Bone marrow (tissue), 2 donors: ENCODE measurements at places on chromosomes 4 and X.

DNA sequence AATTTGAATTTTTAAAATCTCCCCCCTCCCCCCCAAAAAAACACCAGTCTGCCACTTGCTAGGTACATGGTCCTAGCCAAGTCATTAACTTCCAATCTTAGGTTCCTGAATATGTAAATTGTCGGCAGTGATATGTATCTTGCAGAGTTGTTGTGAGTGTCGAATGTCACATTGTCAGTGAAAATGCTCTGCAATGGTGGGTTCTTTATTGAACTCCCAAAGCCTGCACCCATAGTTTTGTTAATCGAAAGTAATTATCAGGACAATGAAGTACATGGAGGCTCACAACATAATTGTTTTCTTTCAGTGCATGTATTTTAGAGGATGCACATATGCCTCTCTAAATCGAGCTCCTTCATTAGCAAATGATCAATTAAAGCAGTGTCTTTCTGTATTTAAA lies 185.6 kb upstream of the S100G start:
- DNase-seq: no peak

- DNase-seq: no peak
Observed at GRCh38 chr4:53907772-53908171, 156.6 kb downstream of the CHIC2 start.

DNA sequence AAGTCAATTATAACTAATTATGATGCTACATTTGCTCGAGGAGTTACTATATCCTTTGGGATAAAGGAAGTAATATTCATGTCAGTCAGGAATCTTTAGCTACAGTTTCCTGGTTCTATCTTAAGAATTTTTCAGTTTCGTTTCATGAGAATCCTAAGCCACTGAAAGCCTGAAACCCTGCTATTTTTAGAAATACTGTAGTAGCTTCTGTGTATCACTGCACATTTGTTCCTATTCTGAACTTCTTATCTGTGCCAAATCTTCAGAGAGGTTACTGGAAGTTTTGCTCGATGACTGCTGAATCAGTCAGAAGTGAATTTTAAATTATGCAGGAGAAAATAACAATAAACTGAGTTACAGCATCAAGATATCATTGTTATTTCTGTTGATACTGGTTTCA lies 249.2 kb downstream of the TENM3 start:
- no peak for DNase-seq

DNA sequence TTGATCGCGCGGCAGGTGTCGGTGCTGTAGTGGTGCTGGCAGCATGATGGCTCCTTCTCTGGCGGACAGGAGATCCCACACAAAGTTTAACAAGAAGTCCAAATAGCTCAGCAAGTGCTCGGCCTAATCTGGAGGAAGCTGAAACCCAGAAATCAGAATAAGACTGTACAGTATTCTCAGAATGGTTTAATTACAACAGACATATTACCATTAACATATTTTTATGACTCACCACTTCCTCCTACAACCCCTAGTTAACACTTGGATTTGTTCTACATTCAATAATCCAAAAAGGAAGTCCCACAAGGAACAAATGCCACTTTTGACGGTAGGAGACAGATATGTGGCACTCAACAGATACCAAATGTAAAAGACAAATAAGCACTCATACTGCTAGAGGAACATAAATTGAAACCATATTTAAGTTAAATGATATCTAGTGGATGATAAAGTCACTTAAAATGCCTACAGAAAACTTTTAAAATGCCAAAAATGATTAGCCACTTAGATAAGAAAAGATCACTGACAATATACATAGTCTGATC lies 91.2 kb downstream of the HUWE1 start:
- DNase-seq: no peak

GRCh38 chrX:24341795-24342194 lies 18.6 kb upstream of the SUPT20HL1 start:
- no peak for DNase-seq

- peak; percentile 29 for DNase-seq
Observed at GRCh38 chr4:183658362-183659028, 490 bp downstream of the RWDD4 start.

GRCh38 chrX:31266203-31267076 lies 194.6 kb upstream of the FTHL17 start:
- DNase-seq: peak; percentile 4

GRCh38 chr4:40140196-40140595 lies 56.6 kb upstream of the RHOH start:
- no peak for DNase-seq

GRCh38 chrX:143437439-143437838 lies 79.8 kb downstream of the SPANXN3 start:
- no peak for DNase-seq

GRCh38 chr4:1384675-1385372 lies 21.4 kb downstream of the NKX1-1 start:
- no peak for DNase-seq

- no peak for DNase-seq
Observed at GRCh38 chr4:184819786-184820185, 6.0 kb downstream of the ACSL1 start.

DNA sequence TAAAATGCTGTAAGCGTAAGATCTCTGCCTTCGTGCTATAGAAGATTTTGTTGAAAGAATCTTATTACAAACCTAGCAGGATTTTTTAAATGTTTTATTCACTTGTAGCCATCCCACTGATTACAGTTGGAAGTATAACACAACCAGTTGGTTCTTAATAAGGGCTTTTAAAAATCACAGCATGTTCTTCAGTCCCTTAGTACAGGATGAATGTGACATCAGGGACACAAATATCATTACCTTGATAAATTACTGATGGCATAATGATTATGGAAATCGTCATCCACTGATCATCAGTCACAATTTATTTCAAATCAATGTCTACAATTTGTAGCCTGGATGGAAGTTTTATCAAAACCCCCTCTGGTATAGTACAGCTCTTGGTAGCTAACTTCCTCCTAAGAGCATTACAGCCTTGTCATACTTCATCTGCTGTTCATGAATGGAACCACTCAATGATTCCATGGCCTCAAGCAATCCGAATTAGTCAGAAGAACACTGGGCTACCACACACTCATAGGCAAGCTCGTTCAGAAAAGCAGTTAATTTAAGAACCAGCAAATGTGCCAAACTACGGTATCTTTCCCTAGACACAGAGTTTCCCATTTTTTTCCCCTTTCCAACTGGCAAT lies 389.2 kb upstream of the TENM3 start:
- no peak for DNase-seq

GRCh38 chrX:54248309-54248708 lies 65.3 kb upstream of the FAM120C start:
- no peak for DNase-seq

GRCh38 chr4:94576210-94576609 lies 124.5 kb downstream of the PDLIM5 start:
- no peak for DNase-seq

GRCh38 chr4:4637710-4638109 lies 95.9 kb upstream of the STX18 start:
- DNase-seq: no peak

- DNase-seq: no peak
Observed at GRCh38 chr4:108861334-108861733, 98.5 kb upstream of the ETNPPL start.

GRCh38 chr4:3871181-3871852 lies 105.1 kb downstream of the ADRA2C start:
- DNase-seq: no peak

DNA sequence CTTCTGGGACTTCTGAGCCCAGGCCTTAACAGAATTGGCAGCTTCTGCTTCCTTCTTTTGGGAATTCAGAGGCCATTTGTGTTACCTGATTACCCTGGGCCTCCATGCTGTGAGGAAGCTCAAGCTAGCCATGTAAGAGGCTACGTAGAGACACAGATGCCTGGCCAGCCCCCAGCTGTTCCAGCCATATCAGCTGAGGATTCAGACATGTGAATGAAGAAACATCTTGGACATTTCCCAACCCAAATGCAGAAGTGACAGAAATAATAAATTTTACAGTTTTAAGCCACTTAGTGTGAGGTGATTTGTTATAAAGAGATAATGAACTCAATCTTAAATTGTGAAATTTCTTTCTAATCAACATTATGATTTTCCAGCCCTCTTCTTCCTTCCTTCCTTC lies 18.7 kb upstream of the ZNF827 start:
- DNase-seq: no peak

- DNase-seq: no peak
Observed at GRCh38 chr4:162392946-162393345, 229.1 kb upstream of the FSTL5 start.

GRCh38 chr4:118281611-118282442 lies 71.0 kb downstream of the PRSS12 start:
- DNase-seq: no peak

- no peak for DNase-seq
Observed at GRCh38 chr4:182289809-182290208, 46.6 kb downstream of the TENM3 start.

DNA sequence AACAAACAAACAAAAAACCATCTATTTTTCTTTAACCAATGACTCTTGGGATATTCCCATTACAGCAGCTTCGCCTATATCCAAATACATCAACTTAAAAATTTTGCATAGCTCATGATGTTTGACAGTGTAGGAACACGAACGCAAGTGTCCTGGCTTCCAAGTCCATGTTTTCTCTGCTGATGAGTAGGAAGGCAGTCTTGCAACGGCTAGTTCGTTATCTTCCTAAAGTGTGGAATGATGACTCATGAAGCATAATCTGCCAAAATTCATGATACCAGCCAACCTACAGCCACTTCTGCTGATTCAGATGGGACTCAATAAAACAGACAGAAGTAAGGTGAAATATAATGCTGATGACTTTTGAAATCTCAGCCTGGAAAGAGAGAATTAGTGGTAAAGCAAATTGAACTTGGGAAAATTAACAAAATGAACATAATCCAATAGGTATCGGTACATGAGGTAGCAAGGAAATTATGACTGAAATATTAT lies 6.4 kb upstream of the SEPTIN11 start:
- DNase-seq: no peak

GRCh38 chr4:55110131-55110530 lies 15.3 kb downstream of the KDR start:
- DNase-seq: no peak

DNA sequence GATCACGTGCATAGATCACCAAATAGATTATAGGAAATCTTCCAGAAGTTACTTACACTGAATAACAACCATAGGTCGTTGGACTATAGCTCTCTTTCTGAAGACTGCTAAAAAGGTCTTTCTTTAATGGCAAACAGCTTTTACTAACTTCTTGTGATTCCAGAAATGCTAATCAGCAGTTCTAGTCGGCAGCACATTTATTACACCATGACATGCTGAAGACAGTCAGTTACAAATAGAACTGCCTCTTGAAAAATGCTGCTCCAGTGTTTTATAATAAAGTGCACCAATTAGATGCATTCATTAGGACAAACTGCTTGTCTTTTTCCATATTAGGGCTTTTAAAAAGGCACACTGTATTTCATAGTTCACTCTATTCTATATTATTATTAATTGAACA lies 488.2 kb downstream of the PABPC4L start:
- no peak for DNase-seq

DNA sequence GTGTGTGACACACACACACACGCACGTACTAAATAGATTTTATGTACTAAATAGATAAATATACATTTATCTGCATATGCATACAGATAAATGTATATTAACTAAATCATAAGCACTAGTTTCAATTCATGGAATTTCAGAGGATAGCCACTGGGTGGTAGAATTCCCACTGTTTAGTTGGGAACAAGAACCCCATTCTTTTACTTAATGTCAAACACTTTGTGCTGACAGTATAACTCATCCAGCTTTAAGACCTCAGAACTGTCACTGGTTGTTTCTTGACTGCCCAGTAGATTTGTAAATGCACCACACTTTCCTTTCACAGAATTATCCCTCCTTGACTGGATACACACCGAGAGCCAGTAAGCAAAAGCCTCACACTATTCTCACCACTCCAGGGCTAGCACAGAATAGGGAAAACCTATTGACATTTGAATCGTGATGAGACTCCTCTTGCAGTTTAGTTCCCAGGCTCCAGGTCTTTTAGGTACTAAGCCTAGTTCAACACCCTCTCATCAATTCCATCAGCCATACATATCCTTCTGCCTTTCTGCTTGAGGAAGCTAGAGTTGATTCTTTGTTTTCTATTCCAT lies 32.4 kb downstream of the PPARGC1A start:
- DNase-seq: no peak

DNA sequence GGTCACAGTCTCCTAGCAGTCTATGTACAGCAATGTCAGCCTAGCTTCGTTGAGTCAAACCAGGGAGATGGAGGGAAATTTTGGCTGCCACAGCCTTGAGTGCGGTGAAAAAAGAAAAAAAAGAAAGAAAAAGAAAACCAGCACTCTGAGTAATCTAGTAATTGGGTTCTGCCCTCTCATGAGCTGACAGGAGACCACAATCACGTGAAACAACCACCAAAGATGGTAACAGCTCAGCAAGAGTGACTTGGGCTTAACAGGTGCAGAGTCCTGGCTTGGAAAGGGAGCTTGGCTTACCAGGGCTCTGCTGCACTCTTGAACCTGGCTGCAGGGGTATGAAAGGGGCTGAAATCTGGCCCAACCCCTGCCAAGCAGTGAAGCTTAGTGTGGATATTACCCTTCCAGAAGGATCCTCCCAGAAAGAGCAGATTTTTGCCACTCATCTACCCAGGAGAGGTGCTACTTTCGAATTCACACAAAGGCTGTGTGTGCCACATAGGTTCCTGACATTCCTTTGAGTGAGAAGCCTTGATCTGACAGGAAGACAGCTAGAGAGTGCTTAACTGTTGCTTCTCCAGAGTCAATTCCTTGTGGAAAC lies 350.3 kb downstream of the PTTG2 start:
- DNase-seq: no peak

GRCh38 chrX:17183566-17183965 lies 191.4 kb upstream of the NHS start:
- no peak for DNase-seq
